Calu3 (cell line): ENCODE measurements at places on chromosomes 11 and 22. TPM values are rescaled to one million over a fixed set of nuclear protein-coding genes. Genes with fewer than 3 reads are reported as not detected.

The ANGPTL5 gene
- not detected in 2 replicates for total RNA-seq

The FAM180B gene
- not detected in 2 replicates for total RNA-seq

The OR51B5 gene
- not detected in 2 replicates for total RNA-seq

The SMIM35 gene
- not detected in 2 replicates for total RNA-seq

The ACRV1 gene
- total RNA-seq, result not detected in 2 replicates

DNA sequence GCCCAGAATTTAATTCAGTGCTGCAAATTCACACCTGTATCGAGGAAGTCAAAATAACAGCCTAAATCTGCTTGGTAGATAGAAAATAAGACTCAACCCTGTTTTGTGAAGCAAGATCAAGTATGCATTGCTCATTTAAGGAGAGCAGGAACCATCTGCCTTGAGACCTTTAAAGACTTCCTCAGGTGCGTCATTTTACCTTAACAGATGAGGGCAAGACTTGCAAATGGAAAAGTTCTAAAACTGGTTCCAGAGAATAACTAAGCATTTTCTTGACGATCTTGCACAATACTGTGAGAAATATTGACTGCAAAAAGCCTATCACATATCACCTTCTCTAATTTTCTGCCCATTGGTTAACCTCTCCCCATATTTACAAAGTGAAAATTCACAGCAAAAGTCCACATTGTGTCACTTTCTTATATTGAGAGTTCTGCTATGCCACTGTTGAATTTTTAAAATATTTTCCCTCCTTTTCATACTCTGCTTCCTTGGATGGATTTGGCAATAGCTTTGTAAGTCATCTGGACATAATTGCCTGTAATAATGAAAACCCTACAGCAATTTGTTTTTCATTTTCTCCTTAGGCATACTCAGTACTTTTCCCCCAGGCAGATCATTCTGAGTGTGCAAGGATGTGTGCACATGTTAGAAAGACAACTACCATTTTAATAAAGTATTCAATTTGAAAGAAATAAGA lies 234.2 kb downstream of the AASDHPPT start:
- H3K36me3 ChIP-seq, result no peaks in the 10 kb centered on the region
- no peak overlapping the region for H3K4me3 ChIP-seq
- no peak for DNase-seq
- H3K27me3 ChIP-seq, result no peaks in the 10 kb centered on the region

DNA sequence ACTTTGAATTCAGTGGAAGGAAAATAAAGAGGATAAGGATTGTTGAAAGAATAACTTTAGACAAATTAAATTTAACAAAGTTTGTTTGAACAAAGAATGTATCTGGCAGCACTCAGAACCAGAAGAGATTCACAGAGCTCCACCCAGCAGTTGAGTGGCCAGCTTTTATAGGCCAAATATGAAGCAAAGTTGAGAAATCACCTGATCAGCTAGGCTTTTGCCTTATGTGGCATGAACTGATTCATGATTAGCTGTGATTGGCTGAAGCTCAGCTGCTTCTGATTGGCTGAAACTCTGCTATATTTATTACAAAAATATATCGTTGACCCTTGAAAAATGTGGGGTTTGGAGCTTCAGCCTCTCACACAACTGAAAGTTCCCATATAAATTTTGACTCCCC lies 62.6 kb downstream of the PIWIL4 start:
- H3K36me3 ChIP-seq, result no peaks in the 10 kb centered on the region
- no peak for DNase-seq
- no peaks in the 10 kb centered on the region for H3K27me3 ChIP-seq
- no peak overlapping the region for H3K27ac ChIP-seq

DNA sequence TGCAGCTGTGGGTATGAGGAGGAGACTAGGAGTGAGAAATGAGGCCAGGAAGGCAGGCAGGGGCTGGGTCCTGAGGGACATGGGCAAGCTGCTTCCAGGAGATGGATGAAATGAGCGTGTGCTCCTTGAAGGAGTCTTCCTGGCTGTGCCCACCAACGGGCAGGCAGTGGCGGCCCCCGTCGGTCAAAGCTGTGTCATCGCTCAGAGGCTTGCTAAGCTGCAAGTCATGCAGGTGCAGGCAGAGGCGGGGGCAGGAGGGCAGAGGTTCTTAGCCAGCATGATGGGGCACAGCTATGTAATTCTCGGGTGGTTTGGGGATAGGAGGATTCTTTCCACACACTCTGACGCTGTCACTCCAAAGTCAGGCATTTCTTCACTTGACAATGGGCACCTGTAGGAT lies 12.5 kb upstream of the PEX26 start:
- H3K4me1 ChIP-seq, result peaks cover 51% of the 10 kb centered on the region
- no peak overlapping the region for H3K27ac ChIP-seq
- H3K36me3 ChIP-seq, result no peaks in the 10 kb centered on the region
- no peak overlapping the region for H3K4me3 ChIP-seq
- peak; percentile 33 for DNase-seq

DNA sequence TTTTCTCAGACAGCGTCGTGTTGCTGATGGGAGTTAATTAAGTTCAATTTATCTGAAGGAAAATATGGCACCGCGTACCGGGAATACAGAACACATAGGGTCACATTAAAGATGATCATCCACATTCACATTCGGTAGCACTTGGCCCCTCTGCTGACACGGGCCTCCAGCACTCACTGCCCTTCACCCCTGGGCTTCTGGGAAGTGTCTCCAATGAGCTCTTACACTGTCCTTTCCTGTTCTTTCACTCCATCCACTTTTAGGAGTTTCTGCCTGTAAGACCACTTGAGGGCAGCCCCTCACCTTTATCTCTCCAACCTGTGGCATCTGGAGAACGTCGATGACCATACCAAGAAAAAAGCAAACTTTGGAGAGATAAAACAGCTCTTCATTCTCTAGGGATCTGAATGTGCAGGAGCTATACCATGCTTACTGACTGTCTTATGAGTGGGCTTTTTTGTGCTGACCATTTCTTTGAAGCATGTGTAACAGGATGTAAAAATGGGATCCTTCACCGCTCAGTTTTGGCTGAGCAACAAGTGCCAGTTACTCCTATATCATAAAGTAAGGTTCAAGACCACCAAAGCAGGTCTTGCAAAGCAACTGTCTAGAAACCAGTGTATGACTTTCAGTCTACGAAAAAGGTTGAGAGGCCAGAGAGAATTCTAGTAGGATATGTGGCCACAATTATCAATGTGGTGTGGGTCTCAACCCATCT lies 1.1 kb upstream of the SERGEF start:
- no peaks in the 10 kb centered on the region for H3K27me3 ChIP-seq
- H3K4me3 ChIP-seq, result peak overlapping the region; percentile 91
- H3K4me1 ChIP-seq, result peaks cover 18% of the 10 kb centered on the region
- H3K27ac ChIP-seq, result peak overlapping the region; percentile 29
- no peak for DNase-seq
- peaks cover 23% of the 10 kb centered on the region for H3K36me3 ChIP-seq

- no peaks in the 10 kb centered on the region for H3K27me3 ChIP-seq
- no peak overlapping the region for H3K4me3 ChIP-seq
Observed at GRCh38 chr11:8784954-8785353, 102.4 kb downstream of the RPL27A start.

- peaks cover 5% of the 10 kb centered on the region for H3K36me3 ChIP-seq
- H3K4me3 ChIP-seq, result no peak overlapping the region
- no peak overlapping the region for H3K27ac ChIP-seq
Observed at GRCh38 chr11:45671246-45672171, 6.1 kb upstream of the CHST1 start.

- no peaks in the 10 kb centered on the region for H3K4me1 ChIP-seq
- no peak overlapping the region for H3K27ac ChIP-seq
- H3K4me3 ChIP-seq, result no peak overlapping the region
- DNase-seq, result no peak
- peaks cover 20% of the 10 kb centered on the region for H3K27me3 ChIP-seq
Observed at GRCh38 chr11:60482361-60482760, 10.2 kb upstream of the MS4A12 start.

- H3K27ac ChIP-seq, result no peak overlapping the region
- DNase-seq, result no peak
- no peak overlapping the region for H3K4me3 ChIP-seq
- peaks cover 5% of the 10 kb centered on the region for H3K4me1 ChIP-seq
Observed at GRCh38 chr11:35357923-35358322, 61.4 kb downstream of the SLC1A2 start.

GRCh38 chr11:64577202-64577601 lies 13.8 kb upstream of the SLC22A12 start:
- DNase-seq, result no peak
- no peaks in the 10 kb centered on the region for H3K27me3 ChIP-seq
- H3K36me3 ChIP-seq, result no peaks in the 10 kb centered on the region
- H3K27ac ChIP-seq, result no peak overlapping the region
- H3K4me1 ChIP-seq, result no peaks in the 10 kb centered on the region

DNA sequence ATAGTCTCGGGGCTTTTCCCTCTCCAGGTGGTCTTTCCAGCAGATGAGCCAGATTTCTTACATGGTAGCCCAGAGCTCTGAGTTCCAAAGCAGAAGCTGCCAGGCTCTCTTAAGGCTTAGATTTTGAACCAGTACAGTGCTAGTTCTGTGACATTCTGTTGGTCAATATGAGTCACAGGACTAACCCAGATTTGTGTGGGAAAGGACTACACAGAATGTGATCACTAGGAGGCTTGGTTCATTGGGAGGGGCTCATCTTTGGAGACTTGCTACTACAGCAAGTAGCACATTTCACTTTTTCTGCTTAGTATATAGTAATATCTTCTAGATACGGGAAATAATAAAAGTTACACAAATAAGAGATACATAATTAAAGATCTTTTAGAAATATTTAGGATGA lies 24.1 kb downstream of the RNF214 start:
- H3K36me3 ChIP-seq, result peaks cover 4% of the 10 kb centered on the region
- no peak overlapping the region for H3K4me3 ChIP-seq
- no peaks in the 10 kb centered on the region for H3K27me3 ChIP-seq

GRCh38 chr11:18347471-18348125 lies 25.2 kb downstream of the GTF2H1 start:
- no peaks in the 10 kb centered on the region for H3K27me3 ChIP-seq
- H3K4me1 ChIP-seq, result no peaks in the 10 kb centered on the region
- no peak overlapping the region for H3K4me3 ChIP-seq
- no peak for DNase-seq
- H3K27ac ChIP-seq, result no peak overlapping the region

- no peaks in the 10 kb centered on the region for H3K27me3 ChIP-seq
- H3K4me1 ChIP-seq, result no peaks in the 10 kb centered on the region
- DNase-seq, result no peak
- no peak overlapping the region for H3K27ac ChIP-seq
- peaks cover 42% of the 10 kb centered on the region for H3K36me3 ChIP-seq
Observed at GRCh38 chr22:43985532-43985931, 30.3 kb downstream of the SAMM50 start.

DNA sequence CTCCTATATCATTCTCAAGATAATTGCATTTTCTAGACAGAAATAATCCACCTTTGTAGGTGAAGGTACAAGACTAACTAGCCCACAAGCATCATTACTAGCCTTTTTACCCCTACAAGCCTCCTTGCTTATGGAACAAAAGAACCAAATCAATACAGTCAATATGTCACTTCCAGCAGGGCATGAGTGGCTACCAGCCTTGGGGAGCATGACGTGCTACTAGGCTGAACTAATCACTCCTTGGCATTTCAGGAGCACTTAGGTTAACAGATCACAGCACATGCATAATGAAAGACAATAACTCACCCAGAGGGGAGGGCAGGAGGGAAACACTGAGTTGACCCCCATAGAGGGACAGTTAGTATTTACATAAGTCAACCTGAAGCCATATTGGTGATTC lies 2.7 kb downstream of the DRD2 start:
- H3K4me3 ChIP-seq, result no peak overlapping the region
- peaks cover 8% of the 10 kb centered on the region for H3K4me1 ChIP-seq
- peaks cover 75% of the 10 kb centered on the region for H3K27me3 ChIP-seq
- H3K27ac ChIP-seq, result no peak overlapping the region
- DNase-seq, result no peak
- peaks cover 4% of the 10 kb centered on the region for H3K36me3 ChIP-seq

- peak overlapping the region; percentile 60 for H3K27ac ChIP-seq
- peaks cover 26% of the 10 kb centered on the region for H3K27me3 ChIP-seq
- H3K36me3 ChIP-seq, result no peaks in the 10 kb centered on the region
Observed at GRCh38 chr22:26848244-26848920, 191.0 kb downstream of the MIAT start.

DNA sequence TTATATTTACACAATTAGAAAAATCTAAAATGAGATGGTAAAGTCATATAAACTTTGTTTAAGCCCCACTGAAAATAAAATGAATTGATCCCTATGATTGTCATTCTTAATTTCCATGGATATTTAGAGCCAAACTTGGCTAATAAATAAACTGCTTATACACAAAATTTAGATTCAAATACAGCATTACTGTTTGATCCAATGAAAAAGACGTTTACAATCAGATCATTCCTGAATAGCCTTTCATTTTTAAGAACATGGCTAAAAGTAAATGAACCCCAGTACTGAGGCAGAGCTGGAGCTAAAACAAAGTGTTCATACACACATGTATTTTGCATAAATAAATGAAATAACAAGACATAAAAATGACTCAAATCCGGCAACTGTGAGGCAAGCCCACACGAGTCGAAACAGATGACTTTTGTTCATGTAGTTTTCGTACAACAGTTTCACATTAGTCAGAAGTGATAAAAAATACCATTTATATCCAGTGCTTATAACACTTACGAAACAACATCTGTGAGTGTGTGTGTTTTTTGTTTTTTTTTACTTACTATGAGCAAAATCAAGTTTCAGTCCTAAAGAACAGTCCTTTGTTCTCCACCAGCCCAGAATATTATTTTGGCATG lies 386.5 kb downstream of the SOX6 start:
- no peaks in the 10 kb centered on the region for H3K27me3 ChIP-seq
- peak overlapping the region; percentile 58 for H3K4me3 ChIP-seq
- H3K4me1 ChIP-seq, result peaks cover 67% of the 10 kb centered on the region

- H3K27me3 ChIP-seq, result peaks cover 51% of the 10 kb centered on the region
- no peak overlapping the region for H3K4me3 ChIP-seq
- no peaks in the 10 kb centered on the region for H3K36me3 ChIP-seq
- no peaks in the 10 kb centered on the region for H3K4me1 ChIP-seq
- H3K27ac ChIP-seq, result no peak overlapping the region
Observed at GRCh38 chr11:68651208-68651984, 32.9 kb upstream of the GAL start.

GRCh38 chr22:29964776-29965175 lies 81.8 kb downstream of the MTMR3 start:
- no peaks in the 10 kb centered on the region for H3K36me3 ChIP-seq
- H3K4me1 ChIP-seq, result no peaks in the 10 kb centered on the region
- H3K27ac ChIP-seq, result no peak overlapping the region
- no peak overlapping the region for H3K4me3 ChIP-seq

DNA sequence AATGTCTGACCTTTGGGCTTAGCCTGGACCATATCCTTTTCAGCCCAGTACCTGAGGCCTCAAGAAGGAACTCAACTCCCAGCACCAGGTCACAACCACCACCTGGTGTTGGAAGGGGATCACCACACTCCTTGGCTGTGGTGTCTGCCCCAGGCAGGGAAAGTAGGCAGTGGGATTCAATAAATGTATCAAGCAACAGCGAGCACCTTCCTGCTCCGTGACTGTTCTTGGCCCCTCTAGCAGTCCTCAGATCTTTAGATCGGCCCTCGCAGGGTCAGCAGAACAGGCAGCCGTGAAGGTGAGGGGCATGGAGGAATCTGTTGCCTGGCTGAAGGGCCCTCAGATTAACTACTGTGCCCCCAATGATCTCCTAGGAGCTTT lies 15.9 kb downstream of the ARFGAP2 start:
- no peaks in the 10 kb centered on the region for H3K27me3 ChIP-seq
- no peak overlapping the region for H3K27ac ChIP-seq
- H3K4me3 ChIP-seq, result no peak overlapping the region
- no peak for DNase-seq
- peaks cover 47% of the 10 kb centered on the region for H3K36me3 ChIP-seq
- no peaks in the 10 kb centered on the region for H3K4me1 ChIP-seq
